Activated naive CD4-positive, alpha-beta T cell treated with anti-CD3 and anti-CD28 coated beads, Interleukin-2, amount 10 ng/mL, durations not matched to agents 5 hours and 36 hours (primary cell): ENCODE measurements at places on chromosomes 3 and 15. TPM values are rescaled to one million over a fixed set of nuclear protein-coding genes. Genes with fewer than 3 reads are reported as not detected.

The GPR171 gene
- total RNA-seq, result 252 TPM

The ANKRD34C gene
- total RNA-seq, result not detected

The C3orf18 gene
- 39.0 TPM for total RNA-seq

The PLCD1 gene
- 26.3 TPM for total RNA-seq

The CRABP1 gene
- not detected for total RNA-seq

The EXOG gene
- total RNA-seq, result 19.4 TPM

The CYP8B1 gene
- not detected for total RNA-seq

The IQSEC1 gene
- 74.0 TPM for total RNA-seq

The SAMMSON gene
- not detected for total RNA-seq

The ERC2 gene
- total RNA-seq, result not detected

The ADPGK gene
- total RNA-seq, result 97.5 TPM

The GPR62 gene
- total RNA-seq, result not detected

The FSIP1 gene
- total RNA-seq, result 0.36 TPM
